ENCODE measurements at places on chromosomes 2 and 18.
A peak's percentile ranks its signal among the peaks of the same experiment; 100 is the strongest.

DNA sequence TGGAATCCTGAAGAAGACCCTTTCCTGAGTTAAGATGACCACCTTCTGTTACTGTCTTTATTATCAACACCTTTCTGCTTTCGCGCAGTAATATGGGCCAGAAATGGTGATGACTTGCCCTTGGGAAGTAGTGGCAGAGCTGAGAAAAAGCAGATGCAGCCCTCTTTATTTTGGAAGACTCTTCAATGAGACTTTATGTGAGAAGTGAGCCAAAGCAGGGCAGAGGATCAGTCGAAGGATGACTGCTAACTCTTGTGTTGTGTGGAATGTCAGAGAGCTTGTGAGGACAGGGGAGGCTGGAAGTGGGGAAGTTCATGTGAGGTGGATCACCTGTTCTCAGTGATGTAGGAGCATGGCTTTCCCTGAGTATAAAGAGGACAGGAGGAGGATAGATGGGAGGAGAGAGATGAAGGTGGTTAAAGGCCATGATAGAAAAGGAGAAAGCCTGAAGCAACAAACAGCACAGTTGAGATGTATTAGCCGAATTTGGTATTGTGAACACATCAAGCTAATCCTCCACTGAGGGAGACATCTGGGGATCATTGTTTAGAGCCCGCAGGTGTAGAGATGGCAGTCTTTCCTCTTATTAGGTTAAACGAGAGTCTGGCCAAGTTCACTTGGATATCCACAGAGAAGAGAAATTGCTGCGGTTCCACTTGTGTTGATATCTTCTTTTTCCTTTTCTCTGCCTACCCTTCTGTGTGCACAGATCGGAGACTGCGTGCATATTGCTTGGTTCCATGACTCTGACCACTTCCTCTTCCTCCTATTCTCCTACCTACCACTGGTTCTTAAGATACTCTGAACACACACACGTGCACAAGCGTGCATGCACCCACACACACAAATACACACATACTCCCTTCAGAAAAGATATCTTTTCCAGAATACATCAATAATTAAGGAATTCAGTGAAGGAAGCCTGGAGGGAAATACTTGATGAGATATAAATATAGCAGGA, 67.4 kb downstream of the SLC9A2 start:
- DNase-seq: no peak

DNA sequence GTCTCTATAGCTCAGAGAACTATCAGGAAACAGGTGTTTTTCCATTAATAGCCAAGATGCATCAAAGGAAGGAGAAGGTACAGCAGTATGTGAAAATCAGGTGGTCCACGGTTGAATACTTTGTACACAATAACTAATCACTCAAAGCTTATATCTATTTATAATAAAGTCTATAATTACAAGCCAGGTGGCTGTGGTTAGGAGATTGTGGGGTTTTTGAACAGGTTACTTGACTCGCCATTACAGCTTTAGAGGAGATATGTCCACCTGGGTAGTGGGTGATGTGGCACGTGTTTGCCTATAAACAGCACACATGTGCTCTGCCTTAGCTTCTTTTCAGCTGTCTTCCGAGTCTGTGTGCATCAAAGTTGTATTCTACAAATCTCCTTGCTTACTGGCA, 892.2 kb upstream of the ZEB2 start:
- no peak for DNase-seq

DNA sequence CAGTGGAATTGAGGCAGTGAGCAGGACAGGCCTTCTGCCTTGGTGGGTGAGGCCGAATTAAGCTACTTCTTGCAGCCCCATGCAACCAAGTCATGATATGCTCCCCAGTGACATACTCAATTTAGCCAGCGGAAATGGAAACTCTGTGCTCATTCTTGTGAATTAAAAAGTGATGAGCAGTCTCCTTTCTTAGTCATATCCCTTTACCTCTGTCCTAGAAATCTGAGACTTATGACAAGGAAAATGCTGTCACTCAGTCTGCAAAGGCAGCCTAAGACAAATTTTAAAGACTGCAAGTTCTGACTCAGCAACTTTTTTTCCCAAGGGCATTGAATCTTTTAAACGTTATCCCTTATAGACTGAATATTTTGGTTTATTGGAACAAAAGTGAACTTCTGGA, 218.2 kb downstream of the SH3BP4 start:
- DNase-seq: no peak

- no peak for DNase-seq
These were observed 217.3 kb downstream of the VAPA start for GRCh38 chr18:10131081-10131459.

GRCh38 chr2:240851078-240851991, 17.3 kb upstream of the AGXT start:
- peak; percentile 86 for DNase-seq

GRCh38 chr2:126766295-126766968, 110.5 kb downstream of the GYPC start:
- DNase-seq: no peak

DNA sequence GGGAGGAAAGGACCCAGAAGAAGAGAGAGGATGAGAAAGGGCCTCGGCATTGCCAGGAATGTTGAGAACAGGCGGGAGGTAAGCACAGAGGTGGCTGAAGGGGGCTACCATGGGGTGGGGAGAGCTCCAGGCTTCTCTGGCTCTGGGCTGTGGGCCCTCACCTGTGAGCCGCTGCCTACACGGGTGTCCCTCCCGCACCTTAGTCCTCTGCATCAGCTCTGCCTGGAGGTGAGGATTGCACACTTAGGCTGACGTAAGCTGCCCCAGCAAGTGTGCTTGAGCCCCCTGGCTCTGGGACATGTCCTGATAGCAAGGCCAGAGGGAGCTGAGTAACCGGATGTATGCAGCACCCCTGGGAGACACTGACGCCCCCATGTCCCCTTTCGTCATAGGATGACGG, 33.9 kb downstream of the TMEM18 start:
- DNase-seq: no peak
